Stimulated activated CD8-positive, alpha-beta memory T cell treated with anti-CD3 and anti-CD28 coated beads, Interleukin-15, amount 100 ng/mL, for 48 hours (primary cell): ENCODE measurements at places on chromosomes 2 and 18.

GRCh38 chr2:12045864-12046291, 299.4 kb downstream of the LPIN1 start:
- no peak for DNase-seq

DNA sequence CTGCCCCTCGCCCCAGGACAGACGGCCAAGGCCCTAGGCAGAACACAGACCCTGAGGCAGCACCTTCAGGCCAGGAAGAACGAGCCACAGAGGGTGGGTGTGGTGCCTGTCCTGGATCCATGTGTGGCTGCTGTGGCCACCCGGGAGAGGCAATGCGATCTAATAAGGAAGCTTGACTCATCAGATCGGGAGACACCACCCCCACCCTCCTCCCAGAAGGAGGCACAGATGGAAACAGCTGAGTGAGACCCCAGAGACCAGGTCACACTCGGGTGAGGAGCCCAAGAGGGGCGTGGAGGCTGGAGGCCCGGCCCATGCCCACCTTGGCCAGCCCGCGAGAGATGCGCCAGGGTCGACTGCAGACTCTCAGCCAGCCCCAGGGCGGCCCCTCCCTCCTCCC, 20.3 kb downstream of the KCNG2 start:
- DNase-seq = no peak

GRCh38 chr2:144414324-144414845, 105.5 kb downstream of the ZEB2 start:
- no peak for DNase-seq

GRCh38 chr2:205717999-205718398, 35.7 kb downstream of the NRP2 start:
- DNase-seq = no peak

DNA sequence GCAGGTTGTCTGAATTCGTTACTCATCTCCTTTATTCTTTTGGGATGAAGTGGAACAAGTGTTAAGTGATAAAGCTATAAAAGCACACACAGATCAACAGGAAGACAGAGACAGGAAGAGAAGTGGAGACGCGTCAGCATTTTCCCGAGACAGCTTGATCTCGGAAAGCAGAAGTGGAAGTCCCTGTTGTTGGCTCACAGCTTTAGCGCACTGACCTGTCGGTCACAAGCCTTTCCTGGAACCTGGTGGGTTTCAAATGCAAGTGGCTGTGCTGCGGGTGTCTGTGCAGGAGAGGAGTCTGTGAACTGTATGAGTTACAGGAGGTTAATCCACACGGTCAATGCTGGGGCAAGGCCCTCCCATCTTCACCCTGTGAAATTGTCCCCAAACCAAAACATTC, 116.6 kb upstream of the PELI1 start:
- no peak for DNase-seq

DNA sequence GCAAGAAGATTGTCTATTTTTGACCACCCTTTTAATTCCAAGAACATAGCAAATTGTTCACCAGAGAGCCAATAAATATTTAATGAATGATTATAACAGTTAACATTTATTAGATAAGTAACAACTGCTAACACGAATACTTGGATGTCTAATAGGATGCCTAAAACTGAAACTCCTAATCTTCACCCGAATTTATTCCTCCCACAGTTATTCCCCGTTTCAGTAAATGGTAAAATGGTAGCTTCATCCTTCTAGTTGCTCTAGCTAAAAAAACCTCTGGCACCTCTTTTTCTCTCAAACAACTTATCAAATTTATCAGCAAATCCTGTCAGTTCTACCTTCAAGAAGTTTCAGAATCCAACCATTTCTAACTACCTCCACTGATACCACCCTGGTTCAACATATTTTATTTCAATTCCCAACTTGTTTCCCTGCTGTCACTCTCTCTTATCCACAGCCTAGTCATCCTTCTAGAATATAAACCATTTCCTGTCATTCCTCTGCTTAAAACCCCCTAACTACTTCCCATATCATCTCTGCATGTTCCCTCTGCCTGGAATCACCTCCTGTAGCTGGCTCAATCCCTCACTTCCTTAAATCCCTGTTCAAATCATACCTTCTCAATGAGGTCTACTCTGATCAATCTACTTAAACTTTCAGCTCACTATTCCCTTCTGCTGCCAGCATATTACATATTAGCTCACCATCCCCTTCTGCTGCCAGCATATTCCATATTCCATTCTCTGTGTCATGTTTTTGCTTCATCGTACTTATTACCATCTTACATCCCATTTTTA, 93.8 kb downstream of the ROCK2 start:
- no peak for DNase-seq

DNA sequence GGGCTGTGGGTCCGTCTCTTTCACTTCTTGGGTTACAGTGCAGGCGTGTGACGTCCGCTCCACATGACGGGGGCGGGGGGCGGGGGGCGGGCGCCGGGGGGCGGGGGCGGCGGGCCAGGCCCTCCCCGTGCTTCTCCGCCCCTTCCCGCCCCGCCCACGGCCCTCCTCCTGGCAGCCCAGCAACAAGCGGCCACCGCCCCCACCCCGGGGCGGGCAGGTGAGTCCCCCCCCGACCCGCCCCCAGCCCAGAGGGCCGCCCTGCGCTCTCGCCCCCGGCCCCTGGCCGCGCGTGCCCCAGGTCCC, 3.6 kb downstream of the ZNF516 start:
- DNase-seq = no peak

- no peak for DNase-seq
Measured at GRCh38 chr2:216650626-216651257, 17.5 kb downstream of the IGFBP2 start.

DNA sequence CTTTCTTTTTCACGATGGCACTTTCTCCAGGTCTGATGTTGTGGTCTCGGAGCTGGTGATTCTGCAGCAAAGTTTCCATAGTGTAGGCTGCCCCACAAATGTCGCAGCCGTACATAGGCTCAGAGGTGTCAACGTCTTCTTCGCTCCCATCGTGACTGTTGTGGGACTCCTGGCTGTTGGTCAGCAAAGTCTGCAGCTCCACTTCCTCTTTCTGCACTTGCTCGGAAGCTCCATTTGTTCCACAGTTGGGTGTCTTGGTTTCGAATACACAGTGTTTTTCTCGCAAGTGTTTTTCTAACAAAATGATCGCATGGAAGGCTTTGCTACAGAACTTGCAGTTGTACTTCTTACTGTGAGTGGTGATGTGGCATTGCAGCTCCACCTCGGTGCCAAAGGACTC, 126.8 kb downstream of the ZNF521 start:
- no peak for DNase-seq

DNA sequence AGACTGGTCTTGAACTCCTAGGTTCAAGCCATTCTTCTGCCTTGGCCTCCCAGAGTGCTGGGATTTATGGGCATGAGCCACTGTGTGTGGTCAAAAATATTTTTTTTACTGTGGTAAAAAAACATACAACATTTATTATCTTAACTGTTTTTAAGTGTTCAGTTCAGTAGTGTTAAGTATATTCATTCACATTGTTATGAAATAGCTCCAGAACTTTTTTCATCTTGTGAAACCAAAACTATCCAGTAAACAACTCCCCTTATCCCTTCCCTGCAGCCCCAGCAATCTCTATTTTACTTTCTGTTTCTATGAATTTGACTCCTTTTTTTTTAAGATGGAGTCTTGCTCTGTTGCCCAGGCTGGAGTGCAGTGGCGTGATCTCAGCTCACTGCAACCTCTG, 9.3 kb downstream of the RMC1 start:
- no peak for DNase-seq

- DNase-seq = no peak
Measured at GRCh38 chr2:54092940-54093339, 22.5 kb upstream of the ACYP2 start.

DNA sequence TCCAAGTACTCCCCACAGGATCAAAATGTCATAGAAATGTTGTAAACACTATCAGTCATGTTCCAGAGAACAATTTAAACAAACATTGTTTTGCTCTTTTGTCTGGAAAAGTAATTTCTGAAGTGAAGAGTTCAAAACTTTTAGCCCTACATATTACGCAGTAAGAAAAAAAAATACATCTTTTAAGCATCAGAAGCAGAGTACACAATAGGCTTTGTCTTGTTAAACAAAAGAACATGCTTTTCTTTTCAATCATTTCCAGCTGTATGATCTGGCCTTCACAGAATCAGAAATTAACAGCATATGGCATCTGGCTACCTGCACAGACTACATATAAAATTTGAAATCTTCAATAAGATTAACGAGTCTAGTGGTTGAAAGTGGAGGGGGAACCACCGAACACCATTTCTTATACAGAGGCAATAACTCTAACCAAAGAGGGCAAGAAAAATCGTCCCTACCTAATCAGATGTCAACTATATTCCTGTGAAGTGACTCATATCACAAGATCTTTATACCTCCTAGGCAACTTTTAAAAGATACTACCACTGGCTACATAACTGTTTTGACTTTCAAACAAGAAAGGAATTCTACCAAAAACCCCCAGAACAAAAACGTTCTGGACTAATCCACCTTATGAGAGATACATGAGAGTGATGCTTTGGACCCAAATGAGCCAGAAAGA, 149.3 kb downstream of the EXOC6B start:
- no peak for DNase-seq

DNA sequence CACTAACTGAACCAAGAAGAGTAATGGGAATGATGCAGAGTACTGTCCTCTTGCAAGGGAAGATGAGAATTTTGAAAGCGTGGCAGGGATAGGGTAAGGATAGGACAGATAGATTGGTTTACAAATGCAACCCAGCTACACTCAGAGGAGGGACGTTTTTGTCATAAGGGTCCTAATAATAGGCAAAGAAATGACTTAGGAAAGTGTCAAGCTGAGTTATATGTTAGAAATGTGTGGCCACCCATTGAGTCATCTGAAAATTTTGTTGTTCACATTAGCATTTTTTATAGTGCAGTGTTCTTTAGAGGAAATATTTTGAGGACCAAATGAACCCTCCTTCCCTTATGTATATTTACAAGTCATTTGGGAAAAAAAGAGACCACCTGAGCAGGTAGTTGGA, 137.5 kb downstream of the PHLPP1 start:
- DNase-seq = no peak

DNA sequence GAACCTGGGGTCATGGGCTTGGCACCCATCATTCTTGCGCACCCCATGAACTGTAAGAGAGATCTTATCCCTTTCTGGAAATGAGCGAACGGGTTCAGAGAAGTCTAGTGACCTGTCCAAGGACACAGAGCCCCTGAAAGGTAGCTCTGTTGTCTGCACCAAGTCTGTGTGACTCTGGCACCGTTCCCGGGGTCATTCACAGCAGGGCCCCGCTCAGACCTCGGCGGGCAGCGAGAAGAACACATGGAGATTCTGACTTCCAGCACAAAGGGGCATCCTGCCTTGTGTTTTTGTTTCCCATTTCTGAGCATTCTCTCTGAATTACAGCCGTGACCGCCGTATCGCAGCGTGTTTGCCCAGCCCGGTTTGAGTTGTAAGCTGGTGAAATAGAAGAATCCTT, 231.7 kb downstream of the KLHL29 start:
- no peak for DNase-seq

DNA sequence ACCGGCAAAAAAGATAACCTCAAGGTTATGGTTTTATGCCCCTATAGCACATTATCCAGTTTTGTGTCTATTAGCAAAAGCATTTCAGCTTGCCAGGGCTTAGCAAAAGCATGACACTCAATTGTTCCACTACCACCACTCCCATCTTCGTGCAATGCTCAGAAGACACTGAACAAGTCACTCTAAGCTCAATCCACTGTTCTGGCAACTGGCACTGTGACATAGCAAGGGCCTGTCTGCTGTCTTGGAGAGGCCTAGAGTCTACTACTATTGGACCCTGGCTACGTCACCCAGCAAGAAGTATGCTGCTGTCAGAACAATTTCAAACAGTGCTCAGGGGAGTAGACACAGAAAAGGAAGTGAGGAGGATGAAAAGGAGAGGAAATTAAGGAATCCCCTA, 103.5 kb upstream of the PPP1CB start:
- DNase-seq = no peak

- no peak for DNase-seq
Measured at GRCh38 chr2:162215162-162215561, 28.1 kb downstream of the FAP start.

DNA sequence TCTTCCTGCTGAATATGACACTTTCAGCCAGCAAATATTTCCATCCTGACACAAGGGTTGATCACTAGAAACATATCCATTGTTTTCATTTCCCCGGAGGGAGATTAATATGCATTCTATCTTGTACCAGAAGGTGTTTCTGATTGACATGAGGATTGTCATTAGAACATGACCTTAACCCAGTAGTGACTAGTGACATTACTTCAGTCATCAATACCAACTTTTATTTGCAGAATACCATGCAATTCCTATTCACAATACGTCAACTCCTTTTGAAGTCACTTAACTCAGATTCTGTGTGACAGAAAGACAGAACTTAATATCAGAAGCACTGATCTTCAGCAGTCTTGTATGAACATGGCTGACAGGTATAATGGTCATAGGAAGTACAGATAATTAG, 1108.9 kb upstream of the CRIM1 start:
- DNase-seq = no peak

GRCh38 chr18:24372279-24372872, 25.2 kb downstream of the OSBPL1A start:
- no peak for DNase-seq

GRCh38 chr2:186442885-186443284, 43.2 kb upstream of the ZC3H15 start:
- DNase-seq = no peak

GRCh38 chr2:26883956-26884355, 36.0 kb downstream of the DPYSL5 start:
- DNase-seq = no peak

DNA sequence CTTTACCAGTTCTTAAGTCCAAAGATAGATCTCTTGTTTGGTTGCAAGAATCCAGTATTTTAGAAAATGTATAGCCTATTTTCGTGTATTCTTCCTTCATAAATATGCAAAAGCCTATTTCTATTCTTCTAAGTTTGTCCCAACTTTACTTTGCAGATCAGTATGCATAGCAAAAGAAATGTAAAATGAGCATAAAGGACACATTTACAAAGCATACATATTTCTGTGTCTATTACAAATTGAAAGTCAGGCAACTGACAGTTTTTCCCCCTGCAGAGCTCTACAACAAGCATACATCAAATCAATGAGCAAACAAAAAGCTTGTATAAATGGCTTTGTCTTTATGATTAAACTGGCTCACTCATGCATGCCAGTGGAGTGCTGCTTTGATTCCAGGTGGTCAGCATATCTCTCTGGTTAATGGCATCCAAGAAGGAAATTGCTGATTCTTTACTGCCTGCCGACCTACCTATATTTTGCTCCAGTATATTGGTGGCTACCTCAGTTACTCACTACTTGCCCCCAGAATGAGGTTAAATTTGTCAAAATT, 10.0 kb upstream of the VPS54 start:
- DNase-seq = no peak

- DNase-seq = no peak
Measured at GRCh38 chr2:138877421-138877820, 97.2 kb upstream of the NXPH2 start.

DNA sequence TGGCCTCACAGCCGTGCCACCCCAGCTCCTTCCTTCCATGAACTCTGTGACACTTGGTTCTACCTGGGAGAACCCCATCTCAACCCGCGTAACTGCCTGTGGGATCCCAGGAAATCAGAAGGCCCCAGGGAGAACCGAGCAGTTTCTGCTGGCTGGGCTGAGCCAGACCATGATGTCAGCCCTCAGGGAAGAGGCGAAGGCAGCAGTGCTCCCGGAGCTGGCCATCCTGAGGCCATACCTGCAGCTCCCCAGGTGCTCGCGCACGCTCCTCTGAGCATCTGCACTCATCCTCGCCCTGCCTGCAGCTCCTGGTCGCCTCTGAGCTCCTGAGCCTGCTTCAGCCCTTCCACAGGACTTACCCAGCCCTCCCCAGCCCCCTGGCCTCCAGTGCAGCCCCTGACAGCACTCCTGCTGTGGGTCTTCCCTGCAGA, 186.1 kb downstream of the SEPTIN10 start:
- DNase-seq = no peak
